ENCODE measurements at places on chromosomes 1 and 21. TPM values are rescaled to one million over a fixed set of nuclear protein-coding genes. Genes with fewer than 3 reads are reported as not detected.

KCNH1 gene
- total RNA-seq = 2.0 TPM

PTPRU gene
- total RNA-seq = 29.7 TPM

RBP7 gene
- total RNA-seq = not detected

ADORA3 gene
- total RNA-seq = 0.74 TPM

EXOSC10 gene
- 34.9 TPM for total RNA-seq

MX2 gene
- total RNA-seq = 0.98 TPM

FAM163A gene
- total RNA-seq = 0.25 TPM

PRDM16 gene
- 5.9 TPM for total RNA-seq

CFHR4 gene
- total RNA-seq = 0.25 TPM

MCOLN2 gene
- total RNA-seq = not detected

NBPF20 gene
- total RNA-seq = 4.7 TPM

UQCRHL gene
- total RNA-seq = 1.2 TPM

MNDA gene
- 2.0 TPM for total RNA-seq

GFI1 gene
- 0.25 TPM for total RNA-seq

EIF2D gene
- 13.3 TPM for total RNA-seq

SMCP gene
- total RNA-seq = not detected

TRIM67 gene
- 46.7 TPM for total RNA-seq

SLFNL1 gene
- total RNA-seq = 0.49 TPM

DVL1 gene
- 43.3 TPM for total RNA-seq

UBE2Q1 gene
- 16.0 TPM for total RNA-seq

DYNLT4 gene
- not detected for total RNA-seq

ACOT11 gene
- total RNA-seq = 1.2 TPM

SLC1A7 gene
- total RNA-seq = not detected

C8A gene
- not detected for total RNA-seq

DISC1 gene
- 4.4 TPM for total RNA-seq

MIXL1 gene
- total RNA-seq = 0.25 TPM

ATF6 gene
- 23.4 TPM for total RNA-seq

GPR3 gene
- 0.25 TPM for total RNA-seq

PRDM2 gene
- 39.6 TPM for total RNA-seq

E2F2 gene
- total RNA-seq = 0.74 TPM

GUCA2A gene
- not detected for total RNA-seq

C8B gene
- total RNA-seq = not detected

RXFP4 gene
- not detected for total RNA-seq

ITGB2 gene
- total RNA-seq = 3.4 TPM

B3GALT5 gene
- 0.74 TPM for total RNA-seq

IGSF3 gene
- 118 TPM for total RNA-seq

F5 gene
- total RNA-seq = under 0.01 TPM

CCDC185 gene
- under 0.01 TPM for total RNA-seq

NTMT2 gene
- 0.49 TPM for total RNA-seq

LEPROT gene
- total RNA-seq = 23.8 TPM

FAM151A gene
- total RNA-seq = not detected

CFHR5 gene
- not detected for total RNA-seq

EDARADD gene
- 3.4 TPM for total RNA-seq

RAB3B gene
- 12.5 TPM for total RNA-seq

CHI3L1 gene
- total RNA-seq = 0.74 TPM

OLFML2B gene
- 1.2 TPM for total RNA-seq

KRTAP7-1 gene
- not detected for total RNA-seq

PIP5K1A gene
- total RNA-seq = 47.0 TPM

GRHL3 gene
- under 0.01 TPM for total RNA-seq

IL20 gene
- total RNA-seq = not detected

TGFB2 gene
- total RNA-seq = 23.1 TPM

SH3D21 gene
- 1.7 TPM for total RNA-seq

C1orf56 gene
- 3.0 TPM for total RNA-seq
